ENCODE measurements at places on chromosomes 2 and 18.

GRCh38 chr18:1982056-1982455 lies 589.2 kb downstream of the METTL4 start:
- DNase-seq: no peak

GRCh38 chr18:49910019-49910418 lies 96.7 kb upstream of the ACAA2 start:
- DNase-seq: no peak

DNA sequence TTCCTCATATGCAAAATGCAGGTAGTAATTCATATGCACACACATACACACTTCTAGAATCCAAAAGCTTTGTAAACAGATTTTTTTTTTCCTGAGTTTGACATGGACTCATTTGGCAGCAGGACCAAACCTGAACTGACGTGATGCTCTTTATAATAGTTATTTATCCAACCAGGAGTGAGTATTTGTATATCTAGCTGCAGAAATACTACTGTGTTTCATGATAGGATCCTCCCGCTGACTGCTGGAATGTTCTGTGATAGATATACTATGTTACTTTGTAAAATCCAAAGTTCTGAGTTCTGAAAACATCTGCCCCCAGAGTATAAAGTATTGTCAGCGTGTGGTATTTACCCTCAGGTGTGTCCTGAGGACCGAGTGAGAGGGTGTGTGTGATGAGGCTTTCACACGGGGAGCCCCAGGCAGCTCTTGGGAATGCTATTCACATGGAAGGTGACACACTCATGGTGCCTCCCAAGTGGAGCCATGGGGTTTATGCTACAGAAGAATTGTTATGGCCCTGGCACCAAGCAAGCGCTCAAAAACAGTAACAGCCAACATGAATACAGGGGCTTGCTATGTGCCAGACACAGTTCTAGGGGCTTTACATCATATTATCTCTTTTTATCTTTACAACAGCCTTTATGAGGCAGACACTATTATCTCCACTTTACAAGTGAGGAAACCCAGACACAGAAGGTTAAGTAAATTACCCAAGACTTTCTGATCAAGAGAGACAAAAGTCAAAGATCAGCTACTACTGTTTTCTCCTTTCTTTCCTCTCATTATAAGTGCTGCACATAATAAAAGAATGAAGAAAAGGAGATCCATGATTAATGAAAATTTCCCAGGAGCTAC lies 16.7 kb upstream of the TXNDC2 start:
- DNase-seq: no peak

- no peak for DNase-seq
These were observed 82.3 kb upstream of the SPRED2 start for GRCh38 chr2:65514555-65515195.

GRCh38 chr2:182366628-182367027 lies 60.2 kb downstream of the PDE1A start:
- no peak for DNase-seq

- DNase-seq: no peak
These were observed 3.4 kb downstream of the THADA start for GRCh38 chr2:43592443-43592842.

- DNase-seq: no peak
These were observed 201.0 kb upstream of the SALL3 start for GRCh38 chr18:78778651-78779050.

DNA sequence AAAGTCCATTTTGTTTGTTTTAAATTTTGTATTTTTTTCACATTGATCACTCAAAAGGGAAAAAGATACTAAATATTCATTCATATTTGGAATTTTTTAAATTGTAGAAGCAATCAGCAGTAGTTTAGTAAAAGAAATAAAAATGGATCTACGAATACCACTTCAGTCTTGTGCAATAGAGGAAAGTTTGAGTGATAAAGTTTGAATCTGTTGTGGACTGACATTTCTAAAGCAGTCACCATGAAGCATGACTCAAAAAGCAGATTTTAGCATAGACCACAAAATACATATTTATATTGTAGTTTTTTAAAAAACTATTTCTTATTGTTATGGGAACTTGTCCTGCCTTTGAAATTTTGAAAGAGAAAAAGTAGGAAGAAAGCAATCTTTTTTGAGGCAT lies 520.5 kb upstream of the ZEB2 start:
- no peak for DNase-seq

DNA sequence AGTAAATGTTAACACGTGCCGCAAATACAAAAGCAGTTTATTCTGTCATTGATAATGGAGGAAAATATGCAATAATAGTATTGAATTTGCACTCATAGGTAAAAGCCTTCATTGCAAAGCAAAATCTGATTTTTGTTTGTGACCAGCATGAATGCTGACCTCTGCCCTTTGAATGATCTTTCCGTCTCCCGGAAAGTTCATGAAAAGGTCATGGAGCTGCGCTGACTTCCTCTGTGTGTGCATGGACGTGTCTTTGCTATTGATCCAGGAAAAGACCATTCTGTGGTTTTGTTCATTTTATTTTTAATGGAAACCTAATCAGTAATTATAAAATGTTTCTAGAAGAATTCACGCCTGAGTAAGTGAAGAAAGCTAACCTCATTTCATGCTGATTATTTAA lies 320.0 kb downstream of the MTX2 start:
- DNase-seq: no peak

DNA sequence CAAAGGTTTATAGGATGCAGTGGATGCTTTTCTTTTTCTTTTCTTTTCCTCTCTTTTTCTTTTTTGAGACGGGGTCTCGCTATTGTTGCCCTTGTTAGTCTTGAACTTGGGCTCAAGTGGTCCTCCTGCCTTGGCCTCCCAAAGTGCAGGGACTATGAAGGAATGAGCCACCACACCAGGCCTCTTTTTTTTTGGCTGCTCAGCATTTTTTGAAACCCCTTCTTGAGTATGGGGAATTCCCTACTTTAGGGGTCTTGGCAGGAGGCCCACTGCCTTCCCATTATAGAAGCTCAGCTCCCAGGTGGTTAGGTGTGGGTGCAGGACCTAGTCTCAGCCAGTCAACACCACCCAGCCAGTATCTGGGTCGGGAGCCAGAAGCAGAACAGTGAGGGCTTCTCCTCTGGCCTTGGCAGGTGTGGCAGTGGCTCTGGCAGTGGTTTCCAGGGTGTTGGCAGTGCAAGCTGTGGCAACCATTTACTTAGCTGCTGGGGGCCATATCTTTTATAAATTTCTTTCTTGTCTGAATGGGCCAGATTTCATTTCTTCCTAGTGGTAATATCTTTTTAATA lies 51.4 kb upstream of the ACYP2 start:
- DNase-seq: no peak

GRCh38 chr2:241863536-241863954 lies 4.9 kb upstream of the PDCD1 start:
- no peak for DNase-seq

DNA sequence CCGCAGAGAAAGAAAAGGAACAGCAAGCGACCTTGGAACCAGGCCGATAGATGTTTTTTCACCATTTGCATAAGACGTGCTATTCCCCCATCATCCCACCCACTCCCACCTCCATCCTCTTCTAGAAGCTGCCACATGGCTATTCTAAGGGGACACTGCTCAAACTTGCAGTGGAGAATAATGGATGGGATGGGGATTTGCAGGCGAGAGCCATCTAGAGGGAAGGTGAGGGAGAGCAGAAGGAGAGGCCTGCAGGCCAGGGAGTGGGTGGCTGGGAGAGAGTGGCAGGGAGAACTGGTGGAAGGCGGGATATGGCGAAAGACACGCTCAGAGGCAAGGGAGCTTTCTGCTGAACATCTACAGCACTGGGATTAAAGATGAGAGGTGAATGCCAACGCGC lies 84.9 kb downstream of the MAPK4 start:
- no peak for DNase-seq

- DNase-seq: no peak
These were observed 167.2 kb downstream of the NUP35 start for GRCh38 chr2:183291436-183291835.

DNA sequence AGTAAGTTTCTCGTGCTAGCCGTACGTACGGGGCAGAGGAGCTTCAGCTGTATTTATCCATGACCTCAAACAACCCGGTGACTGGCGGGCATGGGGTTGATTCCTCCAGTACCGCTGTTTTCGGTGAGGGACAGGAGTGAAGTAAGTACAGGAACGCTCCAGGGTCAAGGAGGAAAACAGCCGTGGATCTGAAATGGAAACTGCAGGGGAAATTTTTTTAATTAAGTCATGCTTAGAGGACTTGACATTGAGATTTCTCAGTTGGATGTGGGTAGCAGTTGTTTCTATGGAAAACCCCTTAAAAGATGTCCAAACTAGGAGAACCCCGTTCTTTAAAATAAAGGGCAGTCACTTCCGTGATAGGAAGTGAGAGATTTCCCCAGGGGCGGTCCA lies 1.2 kb downstream of the RAB12 start:
- DNase-seq: no peak

DNA sequence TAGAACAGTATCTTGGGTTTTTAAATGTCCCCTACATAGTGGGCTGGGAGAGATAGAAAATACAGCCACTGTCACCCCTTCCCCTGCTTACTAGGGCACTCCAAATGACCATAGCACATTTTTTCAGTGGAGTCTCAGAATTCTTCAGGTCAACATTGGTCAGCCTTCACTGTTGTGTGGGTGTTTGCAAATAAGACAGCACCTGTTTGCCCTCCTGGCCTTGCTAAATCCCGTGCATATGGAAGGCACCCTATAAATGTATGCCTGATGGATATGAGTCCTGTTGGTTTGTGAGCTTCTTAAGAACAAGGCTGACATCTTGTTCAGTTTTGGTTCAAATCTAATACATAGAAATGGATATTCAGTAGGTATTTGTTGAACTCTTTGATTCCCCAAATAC lies 12.5 kb downstream of the ITGA6 start:
- DNase-seq: no peak

- no peak for DNase-seq
These were observed 259.8 kb upstream of the CXCR4 start for GRCh38 chr2:136377423-136378382.

- DNase-seq: no peak
These were observed 61.6 kb upstream of the ACYP2 start for GRCh38 chr2:54053830-54054229.

DNA sequence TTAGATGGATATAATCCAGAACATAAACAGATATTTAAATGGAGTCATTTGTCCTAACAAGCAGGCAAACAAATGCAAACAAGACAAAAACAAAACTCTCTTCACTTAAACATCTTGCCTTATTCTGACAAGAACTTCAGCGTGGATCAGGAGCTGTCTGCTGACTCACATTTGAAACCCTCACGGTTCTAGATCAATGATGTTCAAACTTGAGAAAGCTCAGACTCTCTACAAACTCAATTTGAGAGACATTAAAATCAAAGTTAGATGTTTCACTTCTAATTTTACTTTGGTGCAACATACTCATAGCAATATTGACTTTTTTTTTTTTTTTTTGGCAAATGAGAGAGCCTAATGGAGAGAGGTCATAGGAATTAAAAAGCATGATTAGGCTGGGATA lies 362.8 kb upstream of the SLC14A2 start:
- no peak for DNase-seq

- DNase-seq: no peak
These were observed 499.9 kb upstream of the SPHKAP start for GRCh38 chr2:228681426-228681825.

DNA sequence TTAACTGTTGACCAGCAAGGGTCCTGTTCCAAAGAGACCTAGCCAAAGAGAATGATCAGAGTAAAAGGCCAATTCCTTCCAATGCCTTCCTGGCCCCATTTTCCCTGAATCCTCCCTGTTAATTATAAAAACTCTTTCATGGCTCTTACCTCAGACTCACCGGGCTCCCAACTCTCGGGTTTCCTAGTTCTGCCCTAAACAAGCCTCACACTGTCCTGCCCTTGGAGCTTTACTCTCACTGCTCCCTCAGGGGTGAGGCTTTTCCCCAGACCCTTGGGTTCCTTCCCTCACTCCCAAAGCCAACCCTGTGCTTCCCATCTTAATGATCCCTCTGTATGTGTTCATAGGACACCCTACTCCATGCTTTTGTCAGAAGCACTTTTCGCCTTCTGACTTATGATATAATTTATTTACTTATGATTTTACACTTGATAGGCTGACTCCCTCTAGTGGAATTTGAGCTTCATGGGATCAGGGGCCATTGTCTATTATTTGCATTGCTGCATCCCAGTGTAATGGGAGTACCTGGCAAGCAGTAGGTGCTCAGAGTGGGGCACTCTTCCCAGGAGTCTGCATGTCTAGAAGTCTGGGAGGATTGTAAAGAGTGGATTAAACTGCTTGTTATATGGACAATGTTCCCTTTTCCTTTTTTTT lies 29.9 kb upstream of the ZNG1B start:
- DNase-seq: no peak

GRCh38 chr2:120846406-120847095 lies 110.9 kb downstream of the GLI2 start:
- no peak for DNase-seq

- no peak for DNase-seq
These were observed 4.9 kb downstream of the NEMP2 start for GRCh38 chr2:190529486-190530247.

DNA sequence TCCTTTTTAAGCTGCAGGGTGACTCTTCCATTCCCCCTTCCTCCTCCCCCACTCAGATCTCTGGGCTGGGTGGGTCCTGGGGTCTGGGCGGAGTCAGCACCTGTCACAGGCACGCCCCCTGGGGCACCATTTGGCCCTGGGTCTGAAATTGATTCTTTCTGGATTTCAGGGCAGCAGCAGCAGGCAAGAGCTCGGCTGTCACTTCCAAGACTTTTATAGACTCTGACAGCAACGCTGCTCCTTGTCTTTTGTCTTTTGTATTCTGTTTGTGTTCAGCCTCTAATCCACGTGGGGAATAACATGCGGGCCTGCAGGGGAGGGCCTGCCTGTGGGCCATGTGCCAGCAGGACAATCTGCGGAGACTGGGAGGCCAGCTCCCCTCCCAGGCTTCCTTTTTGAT lies 3.9 kb downstream of the BOD1L2 start:
- no peak for DNase-seq

DNA sequence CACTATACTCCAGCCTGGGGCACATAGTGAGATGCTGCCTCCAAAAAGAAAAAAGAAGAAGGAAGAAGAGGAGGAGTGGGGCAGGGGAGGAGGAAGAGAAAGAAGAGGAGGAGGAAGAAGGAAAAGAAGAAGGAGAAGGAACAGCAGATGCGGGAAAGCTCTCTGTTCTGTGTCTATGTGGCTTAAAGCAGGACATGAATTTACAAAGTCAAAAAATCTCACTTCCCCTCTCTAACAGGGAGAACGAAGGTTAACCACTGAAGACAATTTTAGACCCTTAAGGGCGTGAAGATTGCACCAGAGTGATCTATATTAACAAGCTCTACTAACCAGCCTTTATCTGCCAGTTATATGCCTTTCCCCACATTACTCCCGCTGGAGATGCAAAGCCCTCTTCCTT lies 258.9 kb downstream of the METTL4 start:
- no peak for DNase-seq

DNA sequence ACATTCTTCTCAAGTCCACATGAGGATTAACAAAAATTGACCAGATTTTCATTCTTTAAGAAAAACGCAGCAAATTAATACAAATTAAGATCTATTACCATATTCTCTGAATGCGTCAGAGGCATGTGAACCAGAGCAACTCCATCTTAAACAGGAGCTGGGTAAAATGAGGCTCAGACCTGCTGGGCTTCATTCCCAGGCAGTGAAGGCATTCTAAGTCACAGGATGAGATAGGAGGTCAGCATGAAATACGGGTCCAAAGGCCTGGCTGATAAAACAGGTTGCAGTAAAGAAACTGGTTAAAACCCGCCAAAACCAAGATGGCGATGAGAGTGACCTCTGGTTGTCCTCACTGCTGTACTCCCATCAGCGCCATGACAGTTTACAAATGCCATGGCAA lies 217.6 kb downstream of the RDH14 start:
- no peak for DNase-seq

Data from NCI-H1048 (cell line).